Small intestine (tissue), 16 donors: ENCODE measurements at places on chromosomes 3 and 15. TPM values are rescaled to one million over a fixed set of nuclear protein-coding genes. Genes with fewer than 3 reads are reported as not detected.

TATDN2 gene
- polyA plus RNA-seq, result 13.8 TPM

CACNA1D gene
- 2.2 TPM for polyA plus RNA-seq

CCDC39 gene
- not detected for polyA plus RNA-seq

ZBBX gene
- polyA plus RNA-seq, result not detected

PRSS50 gene
- polyA plus RNA-seq, result 3.7 TPM

CPNE9 gene
- not detected for polyA plus RNA-seq

MAP6D1 gene
- polyA plus RNA-seq, result 1.9 TPM

CLDN11 gene
- polyA plus RNA-seq, result 6.5 TPM

ANKRD34C gene
- not detected for polyA plus RNA-seq

RBP2 gene
- polyA plus RNA-seq, result 1,676 TPM

ACAN gene
- not detected for polyA plus RNA-seq

GP5 gene
- 0.18 TPM for polyA plus RNA-seq

PARP3 gene
- polyA plus RNA-seq, result 32.8 TPM

CCR8 gene
- polyA plus RNA-seq, result not detected

ZNF80 gene
- polyA plus RNA-seq, result 0.01 TPM

RPL14 gene
- polyA plus RNA-seq, result 1,543 TPM

KBTBD12 gene
- 0.30 TPM for polyA plus RNA-seq

TNFAIP8L3 gene
- not detected for polyA plus RNA-seq

POC1A gene
- polyA plus RNA-seq, result 19.4 TPM

GPR87 gene
- polyA plus RNA-seq, result not detected

PAK6 gene
- 0.81 TPM for polyA plus RNA-seq

TMC3 gene
- polyA plus RNA-seq, result 5.3 TPM

CADPS gene
- 4.7 TPM for polyA plus RNA-seq

TRPM1 gene
- polyA plus RNA-seq, result not detected

ANKRD63 gene
- polyA plus RNA-seq, result not detected

BCHE gene
- 3.0 TPM for polyA plus RNA-seq

FBXW12 gene
- polyA plus RNA-seq, result 0.16 TPM

CCDC9B gene
- polyA plus RNA-seq, result 6.4 TPM

IL17RD gene
- 0.87 TPM for polyA plus RNA-seq

ECE2 gene
- not detected for polyA plus RNA-seq

CACNA2D3 gene
- not detected for polyA plus RNA-seq

CYP1A1 gene
- polyA plus RNA-seq, result 0.04 TPM

EPHB1 gene
- 1.0 TPM for polyA plus RNA-seq

PROK2 gene
- 0.10 TPM for polyA plus RNA-seq

MAGI1 gene
- 10.0 TPM for polyA plus RNA-seq

AMT gene
- 15.4 TPM for polyA plus RNA-seq

ATP8B4 gene
- 4.9 TPM for polyA plus RNA-seq

CCDC80 gene
- 7.4 TPM for polyA plus RNA-seq

SLC24A5 gene
- not detected for polyA plus RNA-seq

TRMT10C gene
- 15.7 TPM for polyA plus RNA-seq

STARD5 gene
- polyA plus RNA-seq, result 7.8 TPM

RAB6B gene
- 0.27 TPM for polyA plus RNA-seq

SLC12A1 gene
- polyA plus RNA-seq, result 0.04 TPM

ZNF774 gene
- polyA plus RNA-seq, result 0.89 TPM

ALDH1A3 gene
- 9.9 TPM for polyA plus RNA-seq

SLC28A1 gene
- 64.6 TPM for polyA plus RNA-seq

TMEM207 gene
- polyA plus RNA-seq, result 1.6 TPM

ZNF770 gene
- 6.2 TPM for polyA plus RNA-seq

SKOR1 gene
- polyA plus RNA-seq, result 0.31 TPM

SNURF gene
- polyA plus RNA-seq, result 3.1 TPM

FANCD2OS gene
- not detected for polyA plus RNA-seq

UNC13C gene
- polyA plus RNA-seq, result 0.75 TPM

CHRNA5 gene
- polyA plus RNA-seq, result 9.8 TPM

IREB2 gene
- 14.2 TPM for polyA plus RNA-seq

ERC2 gene
- polyA plus RNA-seq, result not detected

SLC22A13 gene
- polyA plus RNA-seq, result not detected

ZCWPW2 gene
- polyA plus RNA-seq, result not detected

IMPG2 gene
- polyA plus RNA-seq, result not detected
